ENCODE measurements at places on chromosomes 2 and 18.

- DNase-seq: no peak
Observed at GRCh38 chr18:63287691-63288220, 31.8 kb downstream of the BCL2 start.

- no peak for DNase-seq
Observed at GRCh38 chr2:96097441-96097840, 18.9 kb downstream of the ADRA2B start.

GRCh38 chr2:43210467-43211303 is 15.7 kb downstream of the ZFP36L2 start:
- DNase-seq: no peak

- DNase-seq: no peak
Observed at GRCh38 chr2:216362730-216363129, 9.6 kb downstream of the MARCHF4 start.

- DNase-seq: no peak
Observed at GRCh38 chr2:127504552-127505430, 21.5 kb downstream of the IWS1 start.

- no peak for DNase-seq
Observed at GRCh38 chr2:46963941-46964673, 48.5 kb upstream of the MCFD2 start.

GRCh38 chr2:199631129-199631528 is 173.4 kb upstream of the SATB2 start:
- no peak for DNase-seq

- DNase-seq: no peak
Observed at GRCh38 chr2:217987391-217987790, 15.4 kb downstream of the TNS1 start.

GRCh38 chr18:43917520-43917919 is 640.2 kb upstream of the SYT4 start:
- no peak for DNase-seq

DNA sequence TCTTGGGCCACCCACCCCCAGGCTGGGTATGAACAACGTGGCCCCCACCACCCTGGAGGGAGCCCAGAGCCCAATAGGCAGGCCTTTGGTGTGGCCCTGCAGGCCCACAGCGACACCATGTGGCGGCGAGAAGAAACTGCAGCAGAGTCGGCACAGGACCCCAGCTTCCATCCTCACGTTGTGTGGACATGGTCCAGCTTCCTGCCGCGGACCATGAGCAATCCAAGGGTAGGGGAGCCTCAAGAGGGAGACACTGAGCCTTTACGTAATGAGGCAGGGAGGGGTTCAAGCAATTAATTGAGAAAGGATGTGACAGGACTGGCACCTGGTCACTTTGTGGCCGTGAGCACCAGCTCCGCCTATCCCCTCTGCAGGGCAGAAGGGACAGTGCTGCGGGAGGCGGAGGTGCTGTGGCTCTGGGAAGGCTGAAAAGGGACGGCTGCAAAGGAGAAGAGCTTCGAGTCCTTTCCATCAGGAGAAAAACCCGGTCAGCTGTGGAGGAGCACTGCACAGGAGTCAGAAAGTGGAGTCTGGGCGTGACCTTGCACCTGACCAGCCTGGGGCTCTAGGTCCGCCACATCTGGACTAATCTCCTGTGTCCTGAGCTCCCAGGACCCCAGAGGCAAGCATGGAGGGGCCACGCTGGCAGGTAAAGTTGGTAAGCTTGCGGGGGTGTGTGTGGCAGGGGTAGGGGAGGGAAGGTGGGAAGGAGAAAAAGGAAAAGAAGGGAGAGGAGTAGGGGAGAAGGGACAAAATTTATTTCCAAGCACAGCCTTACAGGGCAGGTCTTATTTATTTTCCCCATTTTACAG is 44.9 kb downstream of the TMEM37 start:
- DNase-seq: peak; percentile 7

- no peak for DNase-seq
Observed at GRCh38 chr2:2719015-2719414, 387.9 kb upstream of the MYT1L start.

GRCh38 chr2:20422402-20423271 is 24.2 kb upstream of the RHOB start:
- no peak for DNase-seq

DNA sequence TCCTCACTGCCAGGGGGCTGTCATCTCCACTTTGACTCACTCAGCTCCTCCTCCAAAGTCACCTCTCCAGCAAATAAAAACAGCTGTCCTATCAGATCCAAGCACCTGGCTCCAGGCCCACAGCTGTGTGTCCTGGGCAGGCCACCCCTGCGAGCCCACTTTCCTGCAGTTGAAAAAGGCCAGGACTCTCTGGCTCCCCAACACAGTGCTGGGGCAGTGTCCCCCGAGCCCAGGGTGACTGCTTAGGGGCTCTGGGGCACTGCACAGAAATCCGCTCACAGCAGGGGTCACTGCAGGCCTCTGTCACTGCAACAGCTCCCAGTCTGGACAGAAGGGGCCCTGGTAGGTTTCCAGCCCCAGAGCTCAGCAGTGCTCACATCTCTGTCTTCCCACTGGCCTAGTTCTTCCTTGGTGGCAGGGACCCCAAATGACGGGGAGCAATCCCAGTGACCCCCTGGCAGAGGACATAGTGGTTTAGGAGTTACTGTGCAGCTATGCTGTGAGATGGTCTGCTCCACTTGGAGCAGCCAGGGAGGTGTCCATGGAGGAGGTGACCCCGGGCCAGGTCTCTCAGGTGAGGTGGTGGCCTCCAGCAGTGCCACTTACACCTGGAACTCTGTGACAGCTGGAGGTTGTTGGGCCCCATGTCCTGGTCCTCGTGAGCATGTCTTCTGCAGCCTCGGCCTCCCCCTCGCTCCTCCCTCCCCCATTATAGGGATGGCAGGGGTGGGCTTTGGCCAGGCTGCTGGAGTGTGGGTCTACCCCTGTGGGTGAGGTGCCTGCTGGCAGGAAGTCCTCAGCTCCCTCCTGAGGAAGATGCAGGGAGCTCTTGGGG is 35.5 kb downstream of the HS6ST1 start:
- no peak for DNase-seq

GRCh38 chr2:37851428-37851827 is 73.7 kb upstream of the RMDN2 start:
- no peak for DNase-seq

DNA sequence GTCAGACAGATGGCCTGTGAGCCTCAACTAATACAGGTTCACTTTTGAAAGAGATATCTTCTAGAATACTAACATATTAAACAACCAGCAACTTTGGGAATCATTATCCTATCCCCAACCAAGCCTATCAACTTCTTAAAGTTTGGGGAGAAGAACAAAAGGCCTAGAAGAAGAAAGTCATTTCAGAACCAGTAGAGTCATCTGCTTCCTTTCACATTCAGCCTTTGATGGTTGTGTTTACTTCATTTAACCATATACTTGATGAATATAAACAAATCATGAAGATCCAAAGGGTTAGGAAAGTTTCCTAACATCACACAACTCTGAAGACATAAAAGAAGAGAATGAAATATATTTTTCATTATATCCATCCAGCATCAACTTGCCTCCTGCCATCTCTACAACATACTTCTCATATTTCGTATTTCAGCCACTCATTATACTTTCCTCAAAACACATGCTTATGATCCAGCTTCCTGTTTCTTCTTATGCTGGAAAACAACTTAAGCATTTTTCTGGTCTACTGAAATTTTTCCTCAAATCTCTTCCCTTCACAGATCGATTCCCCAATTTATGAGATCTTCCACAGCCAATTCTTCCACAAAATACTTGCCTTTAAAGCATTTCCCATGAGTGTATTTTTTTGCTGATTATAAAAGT is 114.3 kb downstream of the CACNB4 start:
- DNase-seq: no peak

DNA sequence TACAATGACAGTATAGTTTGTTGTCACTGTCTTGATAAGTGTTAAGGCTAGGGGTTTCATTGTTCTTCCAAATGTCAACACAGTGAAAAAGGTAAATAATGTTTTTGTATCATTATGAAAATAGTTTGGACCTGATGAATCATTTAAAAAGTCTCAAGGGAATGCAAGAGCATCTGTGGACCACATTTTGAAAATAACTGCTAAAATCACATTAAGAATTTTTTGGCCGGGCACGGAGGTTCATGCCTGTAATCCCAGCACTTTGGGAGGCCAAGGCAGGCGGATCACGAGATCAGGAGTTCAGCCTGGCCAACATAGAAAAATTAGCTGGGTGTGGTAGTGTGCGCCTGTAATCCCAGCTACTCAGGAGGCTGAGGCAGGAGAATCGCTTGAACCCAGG is 10.3 kb downstream of the SCN1A start:
- no peak for DNase-seq

- no peak for DNase-seq
Observed at GRCh38 chr2:190679813-190680591, 31.1 kb downstream of the NAB1 start.

- no peak for DNase-seq
Observed at GRCh38 chr2:36271266-36271665, 84.3 kb upstream of the CRIM1 start.

DNA sequence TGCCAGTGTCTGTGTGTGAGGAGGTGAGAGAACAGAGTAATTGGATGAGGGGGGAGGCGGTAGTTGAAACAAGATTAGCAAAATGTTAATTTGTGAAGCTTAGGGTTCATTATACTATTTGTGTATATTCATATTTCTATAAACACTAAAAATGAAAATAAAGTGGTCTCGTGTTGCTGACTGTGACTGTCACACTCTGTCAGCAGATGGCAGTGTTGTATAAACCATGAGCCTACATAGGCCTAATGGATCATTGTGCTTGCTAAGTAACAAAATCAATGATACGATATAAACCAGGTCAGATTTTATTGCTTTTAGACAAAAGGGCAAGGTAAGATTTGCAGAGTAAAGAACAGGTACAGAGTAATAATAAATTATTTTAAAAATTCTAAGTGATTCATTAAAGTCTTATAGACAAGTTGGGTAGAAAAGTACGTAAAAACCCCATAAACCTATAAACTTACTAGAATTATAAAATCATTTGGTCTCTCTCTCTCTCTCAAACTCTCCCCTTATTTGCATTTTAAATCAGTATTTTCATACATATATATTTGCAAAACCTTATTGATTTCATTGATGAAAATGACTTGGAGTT is 182.7 kb downstream of the RPIA start:
- DNase-seq: no peak

- DNase-seq: no peak
Observed at GRCh38 chr2:7003895-7004294, 86.7 kb downstream of the RNF144A start.

DNA sequence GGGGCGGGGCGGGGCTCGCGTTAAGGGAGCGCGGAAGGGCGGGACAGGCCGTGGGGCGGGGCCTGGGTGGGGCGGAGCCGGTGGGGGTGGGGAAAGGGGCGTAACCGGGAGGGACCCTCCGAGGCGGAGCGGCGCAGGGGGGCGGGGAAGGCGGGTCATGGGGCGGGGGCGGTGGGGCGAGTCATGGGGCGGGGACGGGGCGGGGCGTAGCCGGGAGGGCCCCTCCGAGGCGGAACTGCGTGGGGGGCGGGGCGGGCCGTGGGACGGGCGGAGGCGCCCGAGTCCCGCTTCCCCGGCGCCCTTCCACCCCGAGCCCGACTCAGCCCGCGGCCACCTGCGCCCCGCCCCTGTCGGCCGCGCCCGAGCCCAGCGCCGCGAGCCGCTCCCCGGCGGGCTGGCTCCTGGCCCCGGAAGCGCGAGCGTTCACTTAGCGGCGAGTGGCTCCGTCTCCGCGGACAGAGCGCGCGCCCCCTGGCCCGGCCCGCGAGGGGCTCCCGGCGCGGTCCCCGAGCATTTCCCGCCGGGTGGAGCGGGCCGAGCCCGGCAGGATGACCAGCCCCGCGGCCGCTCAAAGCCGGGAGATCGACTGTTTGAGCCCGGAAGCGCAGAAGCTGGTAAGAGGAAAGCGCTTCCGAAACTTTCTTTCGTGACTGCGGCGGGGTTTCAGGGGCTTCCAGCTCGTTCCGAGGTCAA is 64.7 kb downstream of the LRRFIP1 start:
- DNase-seq: no peak

- peak; percentile 40 for DNase-seq
Observed at GRCh38 chr2:136384531-136385303, 266.8 kb upstream of the CXCR4 start.

- DNase-seq: no peak
Observed at GRCh38 chr2:205188239-205189138, 493.8 kb upstream of the NRP2 start.

DNA sequence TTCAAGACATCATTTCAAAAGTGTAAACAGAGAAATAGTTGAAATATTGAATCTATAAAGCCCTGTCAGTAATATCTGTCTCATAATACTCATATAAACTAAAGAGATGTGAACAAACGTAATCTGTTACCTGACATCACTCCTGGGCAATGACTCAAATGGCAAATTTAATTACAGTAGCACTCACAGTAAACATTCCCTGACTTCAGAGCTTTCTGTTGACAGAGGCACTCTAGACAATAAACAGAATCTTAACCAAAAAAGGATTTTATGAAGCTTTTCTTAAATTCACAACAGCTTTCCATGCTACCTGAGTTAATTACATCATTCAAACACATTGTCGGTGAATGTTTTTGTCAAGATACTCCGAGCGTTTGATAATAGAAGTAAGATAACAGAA is 128.1 kb upstream of the PDE1A start:
- DNase-seq: no peak

DNA sequence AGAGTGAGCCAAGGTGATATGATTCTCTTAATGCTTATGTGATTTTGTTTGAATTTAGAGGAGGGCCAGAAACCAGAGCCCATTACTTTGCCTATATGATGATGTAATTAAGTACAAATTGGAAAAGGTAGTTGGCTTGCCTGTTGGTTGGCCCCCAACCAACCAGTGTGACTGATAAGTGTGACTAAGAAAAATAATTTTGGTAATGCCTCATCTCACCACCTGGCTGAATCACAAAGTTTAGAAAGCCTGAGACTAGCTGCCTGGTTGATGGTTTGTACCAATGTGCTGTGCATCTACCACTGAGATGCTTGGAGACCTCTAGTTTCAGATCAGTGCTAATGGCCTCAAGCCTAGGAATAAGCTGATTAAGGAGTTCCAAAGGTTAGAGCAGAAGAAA is 338.7 kb downstream of the CDH2 start:
- DNase-seq: no peak

DNA sequence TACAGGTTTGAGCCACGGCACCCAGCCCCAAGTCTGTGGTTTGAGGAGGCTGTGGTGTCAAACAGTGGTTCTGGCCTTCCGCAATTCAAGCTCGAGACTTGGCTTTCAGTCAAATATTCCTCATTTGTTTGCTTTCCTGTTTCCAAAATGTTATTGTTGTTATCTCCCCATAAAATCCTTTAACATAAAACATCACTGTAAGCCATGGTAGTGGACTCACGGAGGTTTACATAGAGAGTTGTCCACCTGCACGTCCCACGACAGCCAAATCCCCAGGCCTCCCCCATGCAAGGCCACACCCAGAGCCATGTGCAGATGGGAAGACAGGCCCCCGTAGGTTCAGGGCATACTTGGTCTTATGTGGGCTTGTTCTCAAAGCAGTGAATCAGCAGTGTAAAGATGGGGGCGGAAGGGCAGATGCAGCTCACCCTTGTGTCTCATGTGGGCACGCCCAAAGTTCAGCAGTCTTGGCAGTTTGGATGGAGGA is 18.9 kb upstream of the ST3GAL5 start:
- DNase-seq: no peak

GRCh38 chr2:128091726-128092080 is 703 bp downstream of the UGGT1 start:
- DNase-seq: no peak

GRCh38 chr18:69626643-69627242 is 226.1 kb downstream of the DOK6 start:
- DNase-seq: no peak

Data from NCI-H1417 treated with DMSO at 0.1 percent for 48 hours (cell line).